Dermis blood vessel endothelial cell (primary cell): ENCODE measurements at places on chromosomes 13 and 19. TPM values are rescaled to one million over a fixed set of nuclear protein-coding genes. Genes with fewer than 3 reads are reported as not detected.

The FCER2 gene
- total RNA-seq, result not detected in 2 replicates

The ZSCAN5C gene
- total RNA-seq, result not detected in 2 replicates

The FAM216B gene
- not detected in 2 replicates for total RNA-seq

The CD79A gene
- 0.09 and 0.34 TPM in 2 replicates for total RNA-seq

The HSPB6 gene
- 0.17 and 1.2 TPM in 2 replicates for total RNA-seq

The CYP2F1 gene
- total RNA-seq, result not detected in 2 replicates

The SPACA6 gene
- total RNA-seq, result 3.5 and 12.9 TPM in 2 replicates

The CBY2 gene
- total RNA-seq, result not detected in 2 replicates

DNA sequence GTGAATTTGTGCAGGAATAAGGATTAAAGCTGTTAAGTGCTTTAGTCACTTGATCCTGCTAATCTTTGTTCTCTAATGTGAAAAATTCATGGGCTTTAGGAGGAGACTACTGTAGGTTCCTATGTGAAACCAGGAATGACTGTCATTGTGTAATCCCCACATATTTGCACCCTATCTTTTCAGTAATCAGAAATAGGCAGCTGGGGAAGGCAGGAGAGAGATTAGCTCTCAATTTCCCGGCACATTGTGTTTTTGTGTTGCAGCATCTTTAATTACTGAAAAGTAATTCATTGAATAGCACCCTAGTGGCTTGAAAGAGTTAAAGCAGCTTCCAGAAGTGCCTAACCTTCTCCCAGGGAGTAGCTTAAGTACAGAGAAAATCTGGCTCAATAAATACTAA is 282.9 kb downstream of the OLFM4 start:
- no peak for DNase-seq

- DNase-seq, result no peak
These were observed 962.3 kb downstream of the EFNB2 start for GRCh38 chr13:105573136-105573535.

- no peak for DNase-seq
These were observed 154.0 kb downstream of the RGCC start for GRCh38 chr13:41611385-41611784.

GRCh38 chr13:49395451-49395865 is 48.4 kb downstream of the CAB39L start:
- no peak for DNase-seq

GRCh38 chr13:31000889-31001288 is 68.4 kb downstream of the TEX26 start:
- DNase-seq, result no peak

GRCh38 chr19:34662919-34663318 is 14.0 kb downstream of the SCGB2B2 start:
- DNase-seq, result peak; percentile 66

GRCh38 chr13:43942286-43942685 is 62.6 kb downstream of the LACC1 start:
- no peak for DNase-seq

GRCh38 chr13:112892426-112893206 is 76.4 kb upstream of the MCF2L start:
- DNase-seq, result no peak

DNA sequence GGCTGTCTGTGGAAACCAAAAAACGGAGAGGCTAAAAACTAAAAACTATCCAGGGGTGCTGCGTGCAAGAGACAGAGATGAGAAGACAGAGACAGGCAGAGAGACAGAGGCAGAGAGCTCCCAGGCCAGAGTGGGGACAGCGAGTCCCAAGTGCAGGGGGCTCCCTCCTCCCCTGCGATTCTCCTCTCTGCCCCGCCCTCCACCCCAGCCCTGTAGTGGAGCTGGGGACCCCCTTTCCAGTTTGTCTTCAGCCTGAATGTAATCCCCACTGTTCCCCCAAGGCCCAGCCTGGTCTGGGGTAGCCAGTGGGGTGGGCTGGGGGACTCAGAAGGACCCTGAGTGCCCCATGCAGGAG is 2.0 kb downstream of the NFIC start:
- no peak for DNase-seq

GRCh38 chr19:41612483-41612882 is 14.4 kb downstream of the CEACAM4 start:
- no peak for DNase-seq
